ENCODE measurements at places on chromosomes 1 and 21.
A peak's percentile ranks its signal among the peaks of the same experiment; 100 is the strongest.

- no peak for DNase-seq
Measured at GRCh38 chr1:27887215-27888021, 15.1 kb downstream of the THEMIS2 start.

DNA sequence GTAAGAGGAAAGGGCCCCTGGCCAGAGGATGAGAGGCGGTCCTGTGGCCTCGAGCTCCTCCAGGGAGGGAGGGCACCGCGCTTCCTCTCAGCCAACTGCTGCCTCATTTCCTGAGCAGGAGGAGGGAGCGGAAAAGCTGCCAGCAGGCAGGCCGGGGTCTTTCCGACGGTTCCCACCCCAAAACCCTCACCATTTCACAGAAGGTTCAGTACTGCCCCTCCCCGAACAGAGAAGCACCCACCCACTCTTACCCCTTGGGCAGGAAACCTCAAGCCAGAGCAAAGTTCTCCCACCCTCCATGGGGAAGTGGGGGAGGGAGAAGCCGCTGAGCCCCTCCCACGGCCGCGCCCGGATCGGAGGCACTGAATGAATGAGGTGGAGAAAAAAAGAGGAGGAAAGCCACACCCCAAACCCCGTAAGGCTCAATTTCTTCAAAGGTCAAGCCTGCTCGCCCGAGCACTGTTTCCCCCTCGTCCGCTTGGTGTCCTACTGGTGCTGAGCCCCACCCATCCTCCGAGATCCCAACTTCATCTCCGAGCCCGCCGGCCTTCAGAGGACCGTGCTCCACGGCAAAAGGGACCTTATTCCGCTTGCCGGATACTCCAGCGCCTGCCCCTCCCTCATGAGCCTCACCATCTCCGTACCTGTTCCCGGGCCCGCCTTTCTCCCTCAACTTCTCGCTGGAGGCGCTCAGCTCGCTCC lies 9.4 kb downstream of the TPM3 start:
- peak; percentile 43 for DNase-seq

DNA sequence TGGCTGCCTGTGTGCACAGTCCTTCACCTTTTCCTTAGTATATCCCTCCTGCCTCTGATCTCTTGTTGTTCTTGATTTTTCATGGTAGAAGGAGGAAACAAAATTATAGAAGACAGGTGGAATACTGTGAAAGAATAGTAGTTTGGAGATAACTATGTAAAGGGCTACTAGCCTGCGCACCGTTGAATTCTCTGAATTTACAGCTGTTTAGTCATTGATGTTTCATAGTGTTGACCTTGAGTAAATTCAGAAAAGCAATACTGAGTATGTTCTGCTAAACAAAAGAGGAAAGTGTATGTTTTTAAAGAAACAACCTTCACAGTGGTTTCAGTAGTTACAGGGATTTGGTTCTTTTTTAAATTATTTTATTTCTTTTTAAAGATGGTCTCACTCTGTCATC lies 18.1 kb downstream of the CAMTA1 start:
- no peak for DNase-seq

DNA sequence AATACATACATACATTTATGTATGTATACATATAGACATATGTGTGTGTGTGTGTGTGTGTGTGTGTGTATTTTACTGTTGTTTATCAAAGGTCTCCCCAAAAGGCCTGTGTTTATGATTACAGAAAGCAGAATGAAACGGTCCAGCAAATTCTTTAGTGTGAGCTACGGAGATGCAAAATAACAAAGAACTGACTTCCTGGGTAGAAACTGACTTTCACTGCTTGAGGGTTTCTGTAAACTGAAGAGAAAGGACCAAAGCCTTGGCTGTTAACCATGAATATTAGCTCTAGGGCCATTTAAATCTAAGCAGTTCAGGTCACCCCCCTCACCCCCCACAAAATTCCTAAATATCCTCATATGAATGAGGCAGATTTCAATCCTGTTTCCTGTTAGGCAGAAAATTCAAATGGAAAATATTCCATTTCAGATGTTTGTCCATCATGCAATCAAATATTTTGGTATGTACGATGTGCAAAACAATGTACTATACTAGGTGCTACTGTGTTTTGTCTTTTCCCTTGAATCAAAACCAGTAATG lies 213.2 kb downstream of the TGFB2 start:
- no peak for DNase-seq

Data from GM04504 (cell line).